ENCODE measurements at places on chromosomes 5 and 9.
A peak's percentile ranks its signal among the peaks of the same experiment; 100 is the strongest.

DNA sequence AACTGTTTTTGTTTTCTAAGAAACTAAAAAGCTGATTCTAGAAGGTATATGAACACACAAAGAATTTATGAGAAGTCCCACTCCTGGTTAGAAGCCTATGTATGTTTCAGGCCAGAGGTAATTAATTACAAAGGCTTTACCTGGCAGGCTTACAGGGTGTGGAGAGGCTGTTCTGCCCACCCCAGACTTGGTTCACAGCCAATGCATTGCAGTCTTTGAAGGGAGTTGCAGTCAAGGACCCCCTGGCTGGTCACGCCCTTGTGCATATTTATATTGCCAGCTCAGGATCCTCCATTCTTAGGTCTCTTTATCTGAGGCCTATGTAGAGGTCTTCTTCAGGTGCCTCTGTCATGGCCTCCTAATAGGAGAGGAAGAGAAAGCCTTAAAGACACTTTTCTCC lies 13.6 kb upstream of the PRSS3 start:
- DNase-seq, result no peak

DNA sequence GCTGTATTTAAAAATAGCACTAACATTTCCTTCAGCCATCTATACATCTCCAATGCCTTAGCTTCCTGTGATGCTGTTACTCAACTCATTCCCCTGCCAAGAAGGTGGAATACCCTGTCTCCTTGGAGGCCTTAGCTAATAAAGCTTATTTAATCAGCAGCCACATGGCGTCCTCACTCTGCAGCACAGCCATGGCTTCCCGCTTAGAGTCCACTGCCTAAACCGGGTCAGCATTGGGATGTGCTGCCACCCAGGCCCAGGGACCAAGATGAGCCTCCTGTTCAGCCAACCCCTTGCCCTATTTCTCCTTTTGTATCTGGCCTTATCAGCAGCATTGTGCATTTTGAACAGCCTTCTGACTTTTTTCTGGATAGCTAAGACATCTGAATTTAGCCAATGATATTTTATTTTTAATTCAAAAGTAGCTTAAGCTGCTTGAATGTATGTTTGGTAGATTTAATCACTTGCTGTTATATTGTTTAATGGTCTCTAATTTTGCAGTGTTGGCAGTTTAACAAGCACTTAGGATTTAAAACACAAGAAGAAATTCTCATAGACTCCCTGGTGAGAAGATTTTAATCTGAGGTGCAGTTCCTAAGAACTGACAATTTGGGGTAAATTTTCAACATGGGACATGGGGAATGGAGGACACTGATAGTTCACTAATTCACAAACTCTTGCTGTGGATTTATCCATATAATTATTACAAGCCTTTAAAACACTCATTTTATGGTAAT lies 113.0 kb downstream of the RPS23 start:
- DNase-seq, result no peak

DNA sequence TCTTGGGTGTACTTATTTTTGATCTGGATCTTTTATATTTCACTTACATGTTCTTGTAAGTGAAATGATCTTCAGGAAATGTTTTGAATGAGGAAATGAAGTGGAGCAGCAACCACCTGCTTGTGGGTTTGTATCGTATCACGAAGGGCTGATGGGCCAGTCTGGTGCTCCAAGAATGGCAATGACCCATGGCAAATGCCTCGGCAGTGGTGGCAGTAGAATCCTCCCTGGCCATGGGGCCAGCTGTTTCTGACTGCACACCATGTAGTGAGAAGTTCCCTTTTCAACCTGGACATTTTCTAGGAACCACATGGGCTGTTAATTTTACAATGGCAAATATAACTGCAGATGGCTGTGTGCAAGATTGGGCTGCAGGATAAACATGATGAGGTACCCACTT lies 29.9 kb downstream of the MAT2B start:
- no peak for DNase-seq

- DNase-seq, result no peak
Observed at GRCh38 chr9:81782313-81782995, 93.1 kb upstream of the TLE1 start.

- peak; percentile 69 for DNase-seq
Observed at GRCh38 chr5:79857714-79858409, 133.2 kb downstream of the MTX3 start.

DNA sequence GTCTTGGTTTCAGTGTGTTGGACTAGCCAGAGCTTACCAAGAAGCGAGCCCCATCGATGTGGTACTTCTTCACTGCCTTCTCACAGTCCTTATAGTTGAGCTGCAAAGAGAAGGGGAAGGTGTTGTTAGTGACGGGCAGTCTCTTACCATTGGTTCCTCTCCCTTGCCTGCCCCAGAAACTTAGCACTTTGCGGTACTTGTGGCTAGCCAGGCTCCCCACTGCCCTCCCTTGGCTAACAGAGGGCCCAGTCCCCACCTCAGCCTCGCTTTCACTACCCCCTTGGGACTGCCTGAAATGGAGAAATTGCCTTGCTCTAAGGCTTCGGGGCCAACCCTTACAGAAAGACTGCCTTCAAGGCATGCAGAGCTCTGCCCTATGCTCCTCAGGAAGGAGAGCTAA lies 4.3 kb downstream of the LCP2 start:
- peak; percentile 78 for DNase-seq

GRCh38 chr5:154786414-154786813 lies 31.2 kb downstream of the LARP1 start:
- no peak for DNase-seq

GRCh38 chr5:172005708-172006320 lies 624 bp downstream of the FBXW11 start:
- peak; percentile 14 for DNase-seq

DNA sequence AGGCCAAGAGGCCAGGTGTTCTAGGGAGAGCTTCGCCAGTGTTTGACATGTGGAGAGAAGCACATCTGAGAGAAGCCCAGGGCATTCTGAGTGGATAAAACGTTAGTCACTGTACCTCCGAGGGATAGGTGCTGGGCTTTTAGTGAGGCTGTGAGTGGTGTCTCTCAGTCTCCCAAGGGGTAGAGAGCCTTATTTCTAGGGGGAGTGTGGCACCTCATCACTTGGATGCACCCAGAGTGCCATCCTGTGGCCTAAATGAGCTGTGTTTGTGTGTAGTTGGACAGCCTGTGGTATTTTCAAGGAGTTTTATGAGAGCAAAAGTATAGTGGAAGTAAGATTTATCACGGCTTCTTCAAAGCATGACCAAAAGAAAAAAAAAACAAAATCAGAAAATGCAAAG lies 1046.9 kb upstream of the WWC1 start:
- DNase-seq, result no peak

DNA sequence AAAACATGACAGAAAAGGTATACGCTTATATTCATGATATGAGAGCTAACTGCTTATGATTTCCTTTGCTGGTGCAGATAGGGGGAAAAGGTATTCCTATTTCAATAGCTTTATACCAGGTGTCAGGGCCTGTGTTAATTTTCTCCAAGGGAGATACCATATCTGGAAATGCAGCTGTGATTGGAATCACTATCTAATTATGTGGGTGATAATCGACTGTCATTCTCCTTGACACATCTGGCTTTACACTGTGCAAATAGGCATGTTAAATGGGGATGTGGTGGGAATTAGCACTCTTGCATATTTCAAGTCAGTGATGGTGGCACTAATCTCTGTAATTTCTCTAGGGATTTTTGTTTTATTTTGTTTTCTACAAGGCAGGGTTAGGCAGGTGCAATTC lies 611.1 kb downstream of the CDH9 start:
- DNase-seq, result no peak

- no peak for DNase-seq
Observed at GRCh38 chr5:161385027-161385426, 161.5 kb downstream of the GABRB2 start.

DNA sequence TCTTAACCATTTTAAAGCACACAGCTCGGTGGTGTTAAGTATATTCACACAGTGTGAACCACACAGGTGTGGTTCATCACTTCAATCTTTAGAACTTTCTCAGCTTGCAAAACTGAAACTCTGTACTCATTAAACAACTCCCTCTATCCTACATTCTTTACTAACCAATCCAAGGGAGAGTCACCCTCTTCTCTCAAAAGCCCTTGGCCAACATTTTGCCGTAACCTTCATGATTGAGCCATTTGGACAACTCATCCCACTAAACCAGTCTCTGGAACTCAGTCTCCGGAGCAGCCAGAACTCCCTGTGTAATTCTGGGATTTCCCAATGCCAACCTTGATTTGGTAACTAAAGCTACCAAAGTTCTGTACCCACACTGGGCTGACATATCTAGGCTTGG lies 84.7 kb downstream of the TTC39B start:
- no peak for DNase-seq

GRCh38 chr9:8696516-8696915 lies 896.9 kb upstream of the DMAC1 start:
- DNase-seq, result no peak

- DNase-seq, result no peak
Observed at GRCh38 chr5:38468978-38469706, 87.3 kb downstream of the LIFR start.

DNA sequence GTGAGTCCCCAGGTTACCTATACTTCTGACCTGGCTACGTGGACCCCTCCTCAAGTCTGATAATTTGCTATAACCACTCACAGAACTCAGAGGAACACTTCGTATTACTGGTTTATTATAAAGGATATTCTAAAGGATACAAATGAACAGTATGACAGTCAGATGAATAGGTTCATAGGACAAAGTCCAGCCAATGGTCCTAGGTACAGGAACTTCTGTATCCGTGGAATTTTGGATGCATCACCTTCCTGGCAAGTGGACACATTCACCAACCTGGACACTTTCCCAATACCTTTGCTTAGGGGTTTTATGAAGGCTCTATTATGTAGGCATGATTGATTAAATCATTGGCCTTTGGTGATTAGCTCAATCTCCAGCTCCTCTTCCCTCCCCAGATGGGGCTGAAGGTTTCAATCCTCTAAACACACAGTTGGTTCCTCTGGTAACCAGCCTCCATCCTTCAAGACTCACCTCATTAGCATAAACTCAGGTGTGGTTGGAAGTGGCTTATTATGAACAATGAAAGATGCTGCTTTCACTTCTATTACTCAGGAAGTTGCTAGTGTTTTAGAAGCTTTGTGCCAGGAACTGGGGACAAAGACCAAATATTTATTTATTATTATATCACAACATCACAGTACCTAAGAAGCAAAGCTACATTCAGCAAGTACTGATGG lies 149.6 kb upstream of the ELL2 start:
- no peak for DNase-seq

DNA sequence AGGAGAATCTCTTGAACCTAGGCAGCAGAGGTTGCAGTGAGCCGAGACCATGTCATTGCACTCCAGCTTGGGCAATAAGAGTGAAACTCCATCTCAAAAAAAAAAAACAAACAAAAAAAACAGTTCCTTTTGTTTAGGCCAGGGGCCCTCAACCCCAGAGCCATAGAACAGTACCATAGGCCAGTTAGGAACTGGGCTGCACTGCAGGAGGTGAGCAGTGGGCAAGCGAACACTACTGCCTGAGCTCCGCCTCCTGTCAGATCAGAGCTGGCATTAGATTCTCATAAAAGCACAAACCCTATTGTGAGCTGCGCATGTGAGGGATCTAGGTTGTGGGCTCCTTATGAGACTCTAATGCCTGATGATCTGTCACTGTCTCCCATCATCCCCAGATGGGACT lies 49.1 kb upstream of the SUB1 start:
- no peak for DNase-seq

GRCh38 chr5:172175263-172175719 lies 12.7 kb downstream of the STK10 start:
- DNase-seq, result peak; percentile 90

DNA sequence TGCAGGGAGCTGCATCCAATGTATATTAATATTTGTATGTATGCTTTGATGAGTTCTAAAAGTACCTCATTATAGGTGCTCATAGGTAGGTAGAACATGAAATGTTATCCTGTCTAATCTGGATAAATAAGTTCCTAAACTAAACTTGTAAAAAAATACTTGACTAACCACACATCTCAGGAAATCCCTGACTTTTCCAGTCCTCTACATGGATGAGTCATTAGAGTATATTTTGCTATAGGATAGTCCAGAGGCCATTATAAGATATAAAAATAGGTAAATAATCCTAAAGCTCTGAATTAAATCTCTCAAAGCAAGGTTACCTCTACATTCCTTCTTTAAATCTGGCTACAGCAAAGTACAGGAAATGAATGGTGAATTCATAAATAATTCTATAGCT lies 404.3 kb downstream of the RAB3C start:
- DNase-seq, result no peak

DNA sequence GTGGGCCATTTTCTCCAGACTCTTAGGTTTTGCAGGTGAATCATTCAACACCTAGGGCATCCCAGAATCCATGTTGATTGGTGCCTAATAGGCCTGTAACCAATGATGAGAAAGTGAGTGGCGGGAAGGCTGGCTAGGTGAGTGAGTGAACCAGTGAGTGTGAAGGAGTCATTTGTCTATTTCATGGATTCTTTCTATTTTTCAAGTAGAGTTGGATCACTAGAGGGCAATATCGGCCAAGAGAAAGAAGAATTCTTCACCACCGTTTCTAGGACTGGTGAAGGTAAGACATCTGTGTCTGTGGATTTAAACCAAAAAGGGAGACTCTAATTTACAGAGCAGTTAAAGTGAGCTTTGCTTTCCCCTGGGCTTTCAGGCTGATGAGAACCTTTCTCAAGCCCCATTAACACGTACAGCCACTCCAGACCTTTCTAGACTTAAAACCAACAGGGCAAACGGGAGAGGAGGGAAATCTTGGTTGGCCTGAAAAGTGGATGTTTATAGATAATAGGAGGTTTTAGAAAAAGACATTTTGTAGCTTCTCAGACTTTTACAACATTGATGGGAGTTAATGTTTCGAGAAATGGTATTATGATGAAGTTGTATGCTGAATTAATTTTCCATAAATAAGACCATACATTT lies 114.3 kb upstream of the IL12B start:
- DNase-seq, result peak; percentile 52

DNA sequence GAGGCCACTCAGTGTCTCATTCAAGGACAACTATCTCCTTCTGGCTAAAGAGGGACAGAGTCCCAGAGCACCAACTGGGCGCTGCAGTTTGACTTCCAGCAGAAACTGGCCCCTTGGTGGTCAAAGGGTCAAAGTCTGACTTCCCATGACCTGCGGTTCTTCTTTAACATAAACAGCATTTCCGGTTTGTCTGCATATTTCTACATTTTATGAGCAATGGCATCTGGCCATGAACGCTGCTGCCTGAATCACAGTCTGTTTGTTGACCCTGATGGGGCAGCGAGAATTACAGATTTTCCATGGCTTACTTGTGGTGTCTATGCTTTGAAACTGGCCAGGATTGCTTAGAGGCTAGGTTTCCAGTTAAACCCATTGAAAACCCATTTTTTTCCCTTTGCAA lies 1.3 kb downstream of the TNFSF15 start:
- DNase-seq, result no peak

- DNase-seq, result no peak
Observed at GRCh38 chr9:122091682-122092592, 1.2 kb downstream of the TTLL11 start.

GRCh38 chr9:110799396-110799795 lies 130.8 kb downstream of the MUSK start:
- DNase-seq, result no peak

DNA sequence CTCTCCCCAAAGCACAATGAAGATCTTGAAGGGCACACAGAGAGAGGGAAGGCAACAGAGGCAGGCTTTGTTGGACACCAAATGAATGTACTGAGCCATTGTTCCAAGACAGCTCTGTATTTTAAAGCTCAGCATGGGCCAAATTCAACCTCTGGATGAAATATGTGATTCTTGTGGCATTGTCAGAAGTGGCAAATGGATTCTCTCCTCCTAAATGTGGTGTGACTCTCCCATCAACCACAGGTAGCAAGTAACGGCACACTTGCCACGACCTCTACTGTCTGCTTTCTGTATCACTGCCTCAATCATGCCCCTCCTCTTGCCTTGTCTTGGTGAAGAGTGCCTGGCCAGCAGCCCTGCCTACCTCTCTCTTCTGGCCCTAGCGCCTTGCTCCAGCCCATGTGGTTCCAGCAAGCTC lies 6.1 kb upstream of the MOB3B start:
- DNase-seq, result no peak

All from CD4-positive, alpha-beta T cell treated with Interleukin-21 for 1 hour (primary cell).